ENCODE measurements at places on chromosomes 3 and 15.

DNA sequence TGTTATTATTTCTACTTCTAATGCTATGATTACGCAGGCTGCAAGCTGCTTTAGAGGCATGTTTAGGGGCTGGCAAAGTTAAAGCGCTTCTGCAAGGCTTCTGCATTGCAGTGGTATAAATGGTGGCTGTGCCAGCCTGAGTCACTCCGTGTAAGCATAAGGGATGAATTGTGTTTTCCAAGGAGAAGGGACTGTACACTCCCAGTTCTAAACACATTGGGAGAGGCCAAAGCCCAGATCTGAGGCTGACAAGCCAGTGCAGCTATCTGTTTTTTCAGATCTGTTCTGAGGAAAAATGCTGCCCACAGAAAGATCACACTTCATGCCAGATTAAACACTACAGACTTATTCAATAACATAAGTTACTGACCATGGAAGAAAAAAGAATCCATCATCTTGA is 83.8 kb downstream of the PRICKLE2 start:
- no peak for DNase-seq

DNA sequence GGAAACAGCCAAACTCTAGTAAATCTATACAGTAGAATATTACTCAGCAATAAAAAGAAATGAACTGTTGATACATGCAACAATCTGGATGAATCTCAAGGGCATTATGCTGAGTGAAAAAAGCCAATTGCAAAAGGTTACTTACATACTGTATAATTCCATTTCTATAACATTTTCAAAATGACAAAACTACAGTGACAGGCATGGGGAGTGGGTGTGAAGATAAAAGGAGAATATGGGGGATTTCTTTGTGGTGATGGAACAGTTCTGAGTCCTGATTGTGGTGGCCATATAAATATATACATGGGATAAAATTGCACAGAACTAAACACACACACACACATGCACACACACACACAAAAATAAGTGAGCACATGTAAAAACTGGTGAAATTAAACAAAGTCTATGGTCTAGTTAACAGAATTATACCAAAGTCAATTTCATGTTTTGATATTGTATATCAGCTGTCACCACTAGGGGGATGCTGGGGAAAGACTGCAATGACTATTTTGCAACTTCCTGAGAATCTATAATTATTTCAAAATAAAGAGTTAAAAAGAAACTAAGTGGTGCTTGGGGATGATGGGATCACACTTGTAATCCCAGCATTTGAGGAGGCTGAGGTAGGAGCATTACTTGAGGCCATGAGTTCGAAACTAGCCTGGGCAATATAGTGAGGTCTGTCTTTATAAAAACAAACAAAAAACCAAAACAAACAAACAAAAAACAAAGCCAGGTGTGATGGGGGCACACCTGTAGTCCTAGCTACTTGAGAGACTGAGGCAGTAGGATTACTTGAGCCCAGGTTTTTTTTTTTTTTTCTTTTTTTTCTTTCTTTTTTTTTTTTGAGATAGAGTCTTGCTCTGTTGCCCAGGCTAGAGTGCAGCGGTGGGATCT is 66.0 kb downstream of the SPTSSB start:
- DNase-seq = no peak

- DNase-seq = no peak
Observed at GRCh38 chr3:147458995-147459704, 50.0 kb downstream of the ZIC1 start.

DNA sequence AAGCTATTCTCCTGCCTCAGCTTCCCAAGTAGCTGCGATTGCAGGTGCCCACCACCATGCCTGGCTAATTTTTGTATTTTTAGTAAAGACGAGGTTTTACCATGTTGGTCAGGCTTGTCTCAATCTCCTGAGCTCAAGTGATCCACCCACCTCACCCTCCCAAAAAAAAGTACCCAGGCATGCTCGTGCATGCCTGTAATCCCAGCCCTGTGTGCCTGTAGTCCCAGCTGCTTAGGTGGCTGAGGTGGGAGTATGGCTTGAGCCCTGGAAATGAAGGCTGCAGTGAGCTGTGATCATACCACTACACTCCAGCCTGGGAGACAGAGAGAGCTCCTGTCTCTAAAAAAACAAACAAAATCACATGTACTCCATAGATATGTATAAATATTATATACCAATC is 176.5 kb downstream of the SOX2 start:
- no peak for DNase-seq

- no peak for DNase-seq
Observed at GRCh38 chr3:103025880-103026279, 591.1 kb downstream of the ZPLD1 start.

GRCh38 chr3:188775412-188775811 is 396.4 kb upstream of the TPRG1 start:
- DNase-seq = no peak

- no peak for DNase-seq
Observed at GRCh38 chr15:91496754-91497691, 356.5 kb upstream of the SLCO3A1 start.
